ENCODE measurements at places on chromosomes 6 and 20.
A peak's percentile ranks its signal among the peaks of the same experiment; 100 is the strongest.

- DNase-seq, result no peak
Observed at GRCh38 chr20:57061051-57061900, 205.2 kb downstream of the BMP7 start.

DNA sequence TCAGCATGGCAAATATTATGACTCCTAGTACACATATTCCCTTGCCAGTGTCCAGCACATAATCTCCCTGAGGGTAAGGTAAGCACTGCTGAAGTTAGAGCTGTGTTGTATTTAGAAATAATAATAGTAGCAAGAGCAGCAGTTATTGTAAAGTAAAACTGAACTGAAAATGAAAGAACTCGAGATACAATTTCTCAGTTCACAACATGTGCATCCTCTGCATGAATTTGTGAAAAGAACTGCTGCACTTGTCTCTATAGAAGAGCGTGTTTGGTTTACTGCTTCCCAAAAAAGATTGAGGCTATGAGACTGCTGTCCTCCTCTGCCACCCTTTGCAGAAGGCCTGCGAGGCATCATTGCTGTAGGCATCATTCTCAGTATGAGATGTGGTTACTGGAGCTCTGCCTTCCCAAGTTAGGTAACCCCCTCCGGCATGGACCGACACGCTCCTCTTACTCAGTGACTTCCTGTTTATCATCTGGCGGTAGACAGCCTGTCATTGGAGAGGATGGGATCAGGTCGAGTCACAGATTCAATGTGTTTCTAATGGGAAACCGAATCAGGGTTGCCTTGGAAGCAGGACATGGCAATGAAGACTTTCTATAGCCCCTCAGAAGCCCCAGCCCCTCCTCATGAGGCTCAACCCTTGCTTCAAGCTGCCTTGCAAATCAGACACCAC is 48.1 kb downstream of the SLC24A3 start:
- DNase-seq, result no peak

GRCh38 chr6:107793191-107793590 is 30.9 kb downstream of the SCML4 start:
- DNase-seq, result no peak

GRCh38 chr20:10250902-10251301 is 32.3 kb downstream of the SNAP25 start:
- DNase-seq, result no peak

GRCh38 chr6:130600880-130601341 is 226.3 kb upstream of the SMLR1 start:
- DNase-seq, result no peak

- peak; percentile 57 for DNase-seq
Observed at GRCh38 chr6:2749969-2750600, 637 bp downstream of the MYLK4 start.

DNA sequence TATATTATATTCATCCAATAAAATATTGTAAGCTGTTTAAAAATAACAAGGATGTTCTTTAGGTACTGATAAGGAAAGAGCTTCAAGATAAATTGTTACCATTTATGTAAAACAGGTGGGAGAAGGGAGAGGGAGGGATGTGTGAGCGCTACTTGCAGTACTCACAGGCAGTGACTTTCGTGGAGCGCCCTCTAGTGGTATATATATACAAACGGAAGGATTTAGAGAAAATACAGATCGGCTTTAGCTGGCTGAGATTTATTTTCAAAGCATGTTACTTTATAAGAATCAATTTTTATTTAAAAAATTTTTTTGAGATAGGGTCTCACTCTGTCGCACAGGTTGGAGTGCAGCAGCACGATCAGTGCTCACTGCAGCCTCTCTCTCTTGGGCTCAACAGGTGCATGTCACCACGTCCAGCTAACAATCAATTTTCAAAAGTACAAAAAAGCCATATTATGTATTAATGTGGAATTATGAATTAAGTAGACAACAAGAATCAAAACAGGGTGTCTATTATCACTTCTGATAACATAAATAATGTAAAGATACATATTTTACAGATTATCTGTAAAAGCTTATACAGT is 3.3 kb upstream of the MOG start:
- no peak for DNase-seq

GRCh38 chr6:89734526-89734925 is 85.1 kb downstream of the MDN1 start:
- DNase-seq, result no peak

- no peak for DNase-seq
Observed at GRCh38 chr6:31907158-31907813, 5.4 kb upstream of the ZBTB12 start.

DNA sequence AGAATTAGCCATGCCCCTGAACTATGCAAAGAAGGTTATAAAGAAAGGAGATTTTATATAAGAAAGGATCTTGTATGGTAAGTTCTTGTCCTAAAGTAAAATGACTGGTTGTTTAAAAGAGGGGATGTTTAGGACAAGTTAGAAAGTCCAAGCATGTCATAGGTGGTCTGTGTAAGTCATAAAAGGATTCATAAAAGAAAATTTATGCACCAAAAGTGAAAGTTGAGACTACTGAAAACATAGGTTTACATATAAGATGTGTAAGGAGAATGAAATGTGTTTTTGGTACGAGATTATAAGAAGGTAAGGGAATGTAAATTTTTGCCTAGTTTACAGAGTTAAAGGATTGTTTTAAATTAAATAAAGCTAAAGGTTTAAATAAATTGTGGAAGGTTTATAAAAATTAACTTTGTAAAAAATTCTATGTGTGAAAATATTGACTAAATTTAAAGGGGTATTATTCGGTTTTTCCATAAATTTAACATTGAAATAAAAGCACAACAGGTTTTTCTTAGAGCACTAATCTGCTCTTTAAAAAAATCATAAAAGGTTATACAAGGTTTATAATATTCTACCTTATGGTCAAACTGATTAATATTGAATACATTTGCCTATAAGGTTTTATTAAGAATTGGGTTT is 93.6 kb upstream of the UST start:
- no peak for DNase-seq

DNA sequence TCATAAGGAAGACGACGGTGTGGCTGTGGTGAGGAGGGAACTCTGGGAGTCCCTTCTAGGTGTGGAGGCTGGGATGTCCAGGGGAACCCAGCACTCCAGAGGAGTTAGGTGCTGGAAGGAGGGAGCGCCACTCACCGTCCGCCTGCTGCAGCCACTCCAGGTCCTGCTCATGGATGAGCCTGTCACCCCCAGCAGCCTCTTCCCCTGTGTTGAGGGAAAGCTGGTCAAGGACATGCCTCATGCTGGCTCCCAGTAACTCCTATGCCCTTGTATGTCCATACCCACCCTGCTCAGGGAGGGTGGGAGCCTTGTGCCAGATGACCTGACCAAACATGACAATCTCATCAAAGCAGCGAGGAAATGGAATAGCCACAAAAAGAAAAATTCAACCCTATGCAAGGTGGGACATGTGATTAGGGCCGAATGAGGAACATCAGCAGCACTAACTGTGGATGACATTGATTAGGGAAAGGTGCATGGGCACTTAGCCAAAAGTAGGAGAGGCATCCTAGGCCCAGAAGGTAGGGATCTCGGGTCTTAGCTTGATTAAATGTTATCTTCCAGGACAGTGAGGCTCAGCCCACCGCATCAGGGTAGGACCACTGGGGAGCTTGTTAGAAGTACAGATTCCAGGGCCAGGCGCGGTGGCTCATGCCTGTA is 3.0 kb downstream of the DNPH1 start:
- no peak for DNase-seq

- DNase-seq, result no peak
Observed at GRCh38 chr6:11427723-11428245, 109.8 kb upstream of the TMEM170B start.

GRCh38 chr6:53544217-53544469 is 758 bp downstream of the GCLC start:
- peak; percentile 4 for DNase-seq

- DNase-seq, result no peak
Observed at GRCh38 chr6:82268301-82268846, 20.8 kb upstream of the IBTK start.

GRCh38 chr6:31079656-31080261 is 32.6 kb downstream of the C6orf15 start:
- peak; percentile 65 for DNase-seq

GRCh38 chr6:38480036-38480435 is 159.7 kb downstream of the BTBD9 start:
- no peak for DNase-seq

GRCh38 chr20:17878912-17879602 is 89.5 kb downstream of the SNX5 start:
- DNase-seq, result no peak

GRCh38 chr20:42483730-42484303 is 705.9 kb downstream of the PTPRT start:
- no peak for DNase-seq

DNA sequence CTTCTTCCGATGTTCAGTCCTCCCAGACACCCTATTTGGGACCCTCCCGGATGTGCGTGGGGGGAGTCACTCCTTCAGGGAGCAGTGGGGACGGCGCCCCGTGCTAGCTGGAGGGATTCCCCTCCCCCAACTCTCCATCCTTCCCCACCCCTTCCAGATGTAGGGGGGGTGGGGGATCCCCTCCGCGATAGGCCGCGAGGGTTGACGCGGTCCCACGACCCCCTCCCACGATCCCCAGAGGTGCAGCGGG is 548 bp downstream of the GNL1 start:
- DNase-seq, result no peak

DNA sequence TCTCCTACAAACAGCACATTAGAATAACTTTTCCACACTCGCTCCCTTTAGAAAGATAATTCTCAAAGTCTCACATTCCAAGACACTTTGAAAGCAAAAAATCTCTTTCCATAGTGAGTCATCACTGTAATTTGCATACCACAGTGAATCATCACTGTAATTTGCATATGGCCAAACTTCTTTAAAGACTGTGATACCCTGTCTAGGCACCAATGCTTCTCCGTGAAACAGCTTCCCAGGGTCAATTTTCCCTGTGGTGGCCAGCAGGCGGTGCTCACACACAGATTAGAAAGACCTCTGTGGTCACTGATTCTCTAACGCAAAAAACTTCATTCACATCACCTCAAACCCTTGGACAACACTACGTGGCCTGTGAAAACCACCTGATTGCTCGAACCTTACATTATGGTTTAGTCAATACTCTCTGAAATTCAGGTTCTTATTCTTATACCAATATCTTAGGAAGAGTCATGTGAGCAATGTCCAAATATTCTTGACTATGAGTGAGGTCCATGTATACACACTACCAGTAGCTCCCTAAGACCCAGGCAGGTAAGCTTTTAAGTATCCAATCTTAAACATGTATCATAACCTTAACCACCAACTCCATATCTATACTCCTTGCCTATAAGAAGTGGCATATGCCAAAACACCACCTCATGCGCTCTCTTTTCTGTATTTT is 78.5 kb upstream of the PHACTR1 start:
- peak; percentile 24 for DNase-seq

DNA sequence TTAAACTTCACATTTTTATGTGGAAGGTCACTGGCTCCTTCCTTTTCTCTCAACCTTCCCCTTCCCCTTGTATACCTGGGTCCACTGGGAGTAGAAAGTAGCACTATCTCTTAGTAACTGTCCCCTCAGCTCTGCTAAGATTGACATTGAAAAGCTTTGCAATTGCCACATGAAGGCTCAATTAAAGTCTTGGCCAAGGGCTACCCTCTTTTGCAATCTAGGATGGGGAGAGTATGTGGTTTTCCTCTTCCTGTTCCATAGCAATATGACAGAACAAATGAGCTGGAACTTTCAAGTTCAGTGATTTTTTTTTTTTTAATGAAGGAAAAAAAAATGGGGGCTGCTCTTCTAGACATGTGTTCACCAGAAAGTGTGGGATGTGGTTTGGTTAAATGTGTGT is 37.1 kb downstream of the PROKR2 start:
- DNase-seq, result no peak

DNA sequence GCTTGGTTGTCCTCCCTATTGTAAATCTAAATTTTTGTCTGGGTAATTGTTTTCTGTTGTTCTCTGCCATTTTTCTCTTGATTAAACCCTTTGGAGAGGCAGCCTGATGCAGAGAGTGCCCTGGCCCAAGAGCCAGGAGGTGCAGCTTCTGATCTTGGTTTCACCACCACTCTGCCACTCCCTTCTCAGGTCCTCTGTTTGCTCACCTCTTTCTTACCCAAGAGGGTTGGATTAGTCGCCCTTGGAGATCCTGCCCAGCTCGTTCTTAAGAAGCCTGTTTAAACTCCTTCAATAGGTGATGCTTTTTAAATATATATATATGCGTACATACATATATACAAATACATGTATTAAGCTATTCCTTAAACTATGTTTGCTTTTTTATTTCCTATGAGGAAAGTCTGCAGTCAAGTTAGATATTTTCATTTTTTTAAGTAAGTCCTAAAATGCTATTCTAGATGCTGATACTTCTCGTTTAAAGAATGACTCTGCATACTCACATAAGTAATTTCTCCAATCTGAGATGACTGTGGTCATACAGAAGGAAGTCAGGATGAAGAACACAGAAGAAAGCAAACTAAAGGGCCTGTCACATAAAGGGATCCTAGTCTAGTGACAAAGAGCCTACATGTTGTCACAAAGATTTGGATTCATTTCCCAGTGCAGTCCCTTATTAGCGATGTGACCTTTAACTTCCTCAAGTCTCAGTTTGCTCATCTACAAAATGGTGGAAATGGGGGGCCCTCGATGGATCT is 19.9 kb downstream of the TPD52L1 start:
- no peak for DNase-seq

GRCh38 chr6:94401311-94401710 is 982.0 kb upstream of the EPHA7 start:
- DNase-seq, result no peak

DNA sequence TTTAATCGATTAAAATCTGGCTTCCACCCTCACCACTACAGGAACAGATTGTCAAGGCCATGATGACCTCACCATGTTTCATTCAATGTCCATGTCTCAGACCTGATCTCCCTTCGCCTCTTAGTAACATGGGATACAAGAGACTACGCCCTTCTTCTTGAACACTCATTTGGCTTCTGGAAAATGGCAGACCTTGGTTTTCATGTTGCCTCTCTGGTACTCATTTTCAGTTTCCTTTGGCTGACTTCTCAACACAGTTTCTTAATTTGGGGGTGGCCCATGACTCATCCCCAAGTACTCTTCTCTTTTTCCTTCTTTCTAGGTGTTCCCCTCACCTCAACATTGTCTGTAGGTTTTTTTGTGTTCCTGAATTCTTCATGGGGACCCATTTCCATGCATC is 22.7 kb downstream of the TMX4 start:
- no peak for DNase-seq

DNA sequence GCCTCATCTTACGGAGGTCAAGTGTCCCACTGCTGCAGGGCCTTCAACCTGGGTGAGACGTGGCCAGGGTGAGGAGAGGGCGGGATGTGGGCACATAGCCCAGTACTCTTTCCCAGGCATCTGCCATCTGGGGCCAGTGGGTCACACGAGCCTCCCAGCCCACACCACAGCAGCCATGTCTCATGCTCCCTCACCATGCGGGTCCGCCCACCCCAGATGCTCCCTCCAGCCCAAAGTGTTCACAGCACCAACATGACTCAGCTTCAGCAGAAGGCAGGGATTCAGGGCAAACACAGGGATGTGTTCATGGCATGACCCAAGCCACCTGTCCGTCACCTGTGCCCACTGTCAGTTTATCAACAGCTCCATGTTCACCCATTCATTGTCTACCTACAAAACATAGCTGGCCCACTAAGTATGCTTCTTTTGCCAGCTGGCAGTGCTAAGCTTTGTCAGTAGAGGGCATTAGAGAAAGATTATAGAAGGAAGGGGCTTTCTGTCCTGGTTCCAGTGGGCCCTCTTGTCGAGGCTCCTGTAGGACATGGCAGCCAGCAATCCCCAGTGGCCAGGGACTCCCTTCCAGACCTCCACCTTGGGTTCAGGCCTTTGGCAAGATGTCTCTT is 109.2 kb downstream of the FOXF2 start:
- DNase-seq, result no peak

- no peak for DNase-seq
Observed at GRCh38 chr6:41451515-41452163, 94.5 kb upstream of the FOXP4 start.
